ENCODE measurements at places on chromosomes 5 and 9.

- no peak for DNase-seq
Measured at GRCh38 chr5:135711911-135712310, 122.6 kb upstream of the SLC25A48 start.

- no peak for DNase-seq
Measured at GRCh38 chr5:170265522-170265921, 32.1 kb downstream of the LCP2 start.

DNA sequence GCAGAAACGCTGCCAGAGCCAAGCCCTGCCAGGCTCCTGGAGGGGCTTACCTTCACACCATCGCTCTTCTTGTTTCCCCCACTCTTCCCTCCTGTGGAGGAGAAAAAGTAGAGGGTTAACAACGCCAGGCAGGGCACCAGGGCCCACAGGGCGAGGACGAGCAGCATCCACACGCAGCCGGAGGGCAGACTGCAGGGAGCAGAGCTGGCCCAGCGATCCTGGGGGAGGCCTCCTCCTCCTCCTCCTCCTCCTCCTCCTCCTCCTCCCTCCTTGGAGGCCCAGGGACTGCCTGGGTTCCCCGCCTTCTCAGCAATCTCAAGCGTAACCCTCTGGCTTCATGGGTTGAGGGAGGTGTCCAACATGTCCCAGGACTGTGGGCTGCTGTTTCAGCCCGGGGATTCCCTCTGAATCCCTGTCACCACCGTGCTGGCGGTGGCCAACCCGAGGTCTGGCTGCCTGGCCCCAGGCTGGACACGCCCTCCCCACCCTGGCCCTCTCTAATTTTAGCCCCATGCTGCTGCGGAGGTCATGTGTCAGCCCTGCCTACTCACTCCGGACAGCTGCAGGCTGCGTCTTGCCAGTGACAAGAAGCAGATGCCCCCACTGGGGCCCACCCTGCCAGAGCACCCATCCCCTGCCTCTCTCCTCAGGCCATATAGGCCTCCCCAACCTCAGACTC lies 44.3 kb downstream of the CAMK2A start:
- no peak for DNase-seq

GRCh38 chr9:112540800-112541199 lies 54.2 kb downstream of the KIAA1958 start:
- no peak for DNase-seq

DNA sequence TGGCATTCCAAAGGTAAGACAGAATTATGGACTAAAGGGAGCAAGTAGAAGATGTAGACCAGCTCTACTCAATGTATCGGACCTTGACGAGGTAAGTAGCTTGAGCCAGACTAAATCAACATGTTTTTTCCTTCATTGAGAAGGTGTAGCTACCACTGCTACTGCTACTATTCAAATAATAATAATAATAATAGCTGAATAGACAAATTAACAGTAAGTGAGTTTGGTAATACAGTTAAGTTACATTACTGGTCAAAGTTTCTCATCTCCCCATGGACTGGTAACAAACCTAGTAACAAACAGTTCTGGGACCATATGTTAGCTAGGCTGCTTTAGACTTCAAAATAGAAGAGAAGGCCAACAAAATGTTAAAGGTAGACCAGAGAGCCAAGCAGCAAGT lies 609.2 kb downstream of the TLE1 start:
- DNase-seq = no peak

DNA sequence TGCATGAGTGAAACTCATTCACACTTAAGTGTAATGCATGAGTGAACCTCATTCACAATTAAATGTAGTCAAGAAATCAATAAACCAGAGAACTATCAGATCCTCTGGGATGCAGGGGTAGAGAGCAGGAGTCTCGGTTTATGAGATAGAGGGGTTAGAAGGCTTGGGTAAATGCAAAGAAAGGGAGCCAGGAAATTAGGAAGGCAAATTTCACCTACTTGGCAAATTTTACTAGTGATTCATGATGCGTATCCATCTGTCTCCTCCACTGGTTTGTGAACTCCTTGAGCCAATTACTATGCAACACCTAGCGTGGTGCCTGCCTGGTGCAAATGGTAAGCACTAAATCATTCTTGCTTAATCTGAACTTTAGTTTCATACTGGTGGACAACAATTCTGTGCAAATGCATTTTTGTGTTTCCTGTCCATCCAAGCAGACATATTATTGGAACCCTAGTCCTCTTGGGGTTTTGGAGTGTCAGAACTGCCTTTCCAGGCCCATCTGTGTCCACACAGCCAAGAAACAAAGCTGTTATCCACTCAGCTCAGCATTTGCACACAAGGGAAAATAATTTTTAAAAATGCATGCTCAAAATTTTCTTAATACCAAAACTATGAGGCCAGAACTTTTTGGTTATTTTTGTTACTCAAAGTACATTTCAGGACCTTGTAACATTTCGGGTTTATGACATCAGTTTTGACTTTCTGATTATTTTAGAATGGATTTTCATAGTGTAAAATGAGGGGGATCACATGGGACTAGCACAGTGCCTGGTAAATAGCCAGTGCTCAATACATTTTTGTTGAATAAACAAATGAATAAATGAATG lies 5.2 kb downstream of the HAPLN1 start:
- no peak for DNase-seq

- no peak for DNase-seq
Measured at GRCh38 chr5:82620957-82621600, 342.9 kb upstream of the RPS23 start.

- DNase-seq = no peak
Measured at GRCh38 chr9:37955781-37956422, 52.0 kb upstream of the SLC25A51 start.

DNA sequence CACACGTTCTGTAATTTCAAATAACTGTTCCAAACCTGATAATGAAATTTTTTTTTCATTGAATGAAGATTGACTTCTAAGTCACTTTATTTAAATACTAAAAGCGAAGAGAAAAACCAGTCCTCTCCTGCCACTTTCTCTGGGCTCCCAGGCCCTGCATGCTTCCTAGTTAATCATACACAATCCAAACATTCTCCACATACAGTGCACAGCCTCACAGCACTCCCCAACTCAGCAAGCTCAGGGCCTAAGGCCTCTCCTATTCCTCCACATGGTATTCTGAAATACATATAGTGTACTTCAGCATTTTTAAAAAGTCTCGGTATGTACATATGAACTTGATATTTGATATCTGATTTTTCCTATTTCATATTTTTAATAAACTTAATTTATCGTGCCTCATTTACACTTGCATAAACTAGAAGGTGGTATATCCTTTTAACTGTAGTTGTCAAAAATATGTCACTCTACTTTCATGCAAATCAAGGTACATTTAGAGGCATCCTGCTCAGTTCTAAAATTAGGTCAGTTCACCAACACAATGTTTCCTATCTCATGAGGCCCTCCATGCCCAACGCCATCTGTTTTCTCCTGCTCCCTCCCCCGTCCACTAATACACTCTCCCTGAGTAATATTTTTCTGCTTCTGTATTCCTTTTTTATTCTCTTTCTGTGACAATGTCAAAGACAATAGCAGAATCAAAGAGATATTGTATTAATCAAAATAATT lies 206.7 kb downstream of the ARRDC3 start:
- no peak for DNase-seq

GRCh38 chr9:99823681-99824377 lies 2.1 kb downstream of the NR4A3 start:
- peak; percentile 69 for DNase-seq

DNA sequence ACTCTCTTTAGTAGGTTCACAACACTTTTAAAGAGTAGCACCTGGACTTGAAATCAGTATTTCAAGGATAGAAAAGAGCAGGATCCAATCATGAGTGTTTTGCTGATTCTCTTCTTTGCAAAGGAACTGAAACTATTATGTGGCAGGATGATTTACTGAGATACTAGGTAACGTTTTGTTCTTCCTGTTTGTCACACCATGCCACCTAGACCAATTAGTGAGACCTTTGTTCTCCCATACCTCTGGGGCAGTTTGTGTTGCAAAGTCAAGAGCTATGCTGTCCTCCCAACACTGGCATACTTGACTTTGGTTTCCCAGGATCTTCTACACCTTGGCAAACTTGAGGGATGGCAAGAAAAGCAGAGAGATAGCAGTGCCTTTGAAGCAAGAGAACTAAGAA lies 43.4 kb downstream of the PPP1R2B start:
- DNase-seq = no peak

DNA sequence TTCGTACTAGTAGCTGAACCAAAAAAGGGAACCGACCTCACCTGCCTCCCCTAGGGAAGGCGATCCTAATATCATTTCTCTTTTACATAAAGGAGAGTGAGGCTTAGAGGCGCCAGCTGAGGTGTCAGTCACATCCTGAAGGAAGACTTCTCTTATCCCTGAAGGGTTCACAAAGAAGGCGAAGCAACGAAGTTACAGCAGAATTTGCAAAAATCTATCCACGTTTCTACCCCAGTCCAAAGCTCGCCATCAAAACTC lies 598 bp upstream of the KIAA1191 start:
- no peak for DNase-seq

All from naive B cell (primary cell).